ENCODE measurements at places on chromosomes 6 and 20.

- no peaks in the 10 kb centered on the region for H3K27me3 ChIP-seq
- no peak overlapping the region for H3K4me3 ChIP-seq
- H3K4me1 ChIP-seq: peaks cover 19% of the 10 kb centered on the region
- no peak overlapping the region for H3K27ac ChIP-seq
- H3K36me3 ChIP-seq: peaks cover 6% of the 10 kb centered on the region
Observed at GRCh38 chr6:112429226-112429625, 82.1 kb downstream of the RFPL4B start.

DNA sequence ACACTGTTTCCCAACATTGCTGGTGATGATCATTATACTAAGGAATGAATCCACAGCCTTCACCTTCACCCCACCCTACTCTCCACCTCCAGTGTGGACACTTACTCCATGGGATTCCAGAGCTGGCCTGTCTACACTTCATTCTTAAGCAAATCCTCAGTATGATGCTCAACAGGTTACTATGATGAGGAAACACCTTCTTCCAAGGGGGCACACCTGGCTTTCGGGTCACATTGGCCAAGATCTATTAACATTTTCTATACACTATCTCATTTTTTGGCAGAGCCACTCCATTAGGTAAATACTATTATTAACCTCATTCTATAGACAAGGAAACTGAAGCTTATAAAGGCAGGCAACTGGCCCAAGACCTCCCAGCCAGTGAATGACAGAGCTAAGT, 8.0 kb upstream of the EPPIN start:
- H3K4me3 ChIP-seq: no peak overlapping the region
- no peaks in the 10 kb centered on the region for H3K36me3 ChIP-seq
- no peaks in the 10 kb centered on the region for H3K4me1 ChIP-seq

GRCh38 chr20:32807706-32808105, 12.0 kb upstream of the MAPRE1 start:
- peak; percentile 70 for DNase-seq
- H3K27ac ChIP-seq: peak overlapping the region; percentile 91
- peaks cover 50% of the 10 kb centered on the region for H3K36me3 ChIP-seq
- H3K4me1 ChIP-seq: peaks cover 52% of the 10 kb centered on the region

- peak; percentile 80 for DNase-seq
- peak overlapping the region; percentile 98 for H3K4me3 ChIP-seq
- H3K4me1 ChIP-seq: peaks cover 39% of the 10 kb centered on the region
- H3K36me3 ChIP-seq: no peaks in the 10 kb centered on the region
- H3K27me3 ChIP-seq: peaks cover 77% of the 10 kb centered on the region
- H3K27ac ChIP-seq: peak overlapping the region; percentile 86
Observed at GRCh38 chr6:42452171-42453030, 675 bp upstream of the TRERF1 start.

DNA sequence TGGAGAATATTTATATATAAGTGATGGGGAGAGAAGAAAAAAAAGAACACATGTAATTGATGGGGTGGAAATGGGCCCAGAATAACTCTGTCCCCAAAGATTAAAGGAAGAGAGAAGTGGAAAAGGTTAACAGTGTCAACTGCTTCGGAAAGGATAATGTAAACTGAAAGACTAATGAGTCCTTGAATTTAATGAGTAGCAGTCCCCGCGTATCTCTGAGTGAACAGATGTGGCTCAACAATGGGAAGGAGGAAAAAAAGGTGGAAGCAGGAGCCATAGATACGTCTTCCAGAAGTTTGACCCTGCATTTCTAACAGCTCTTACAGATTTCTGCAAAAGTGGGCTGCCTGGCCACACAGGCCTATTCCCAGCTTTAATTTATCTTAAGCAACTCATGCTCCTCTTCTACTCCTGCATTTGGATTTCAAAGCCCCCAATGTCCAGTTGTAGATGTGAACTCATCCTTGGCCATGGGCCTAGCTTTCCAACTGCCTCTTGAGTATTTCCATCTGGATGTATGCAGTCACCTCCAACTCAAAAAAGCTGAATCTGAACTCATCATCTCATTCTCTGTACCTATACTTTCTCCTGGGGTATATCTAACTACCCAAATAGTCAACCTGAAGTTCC, 61.3 kb downstream of the DST start:
- no peaks in the 10 kb centered on the region for H3K27me3 ChIP-seq
- DNase-seq: no peak
- no peak overlapping the region for H3K4me3 ChIP-seq
- H3K36me3 ChIP-seq: peaks cover 40% of the 10 kb centered on the region

DNA sequence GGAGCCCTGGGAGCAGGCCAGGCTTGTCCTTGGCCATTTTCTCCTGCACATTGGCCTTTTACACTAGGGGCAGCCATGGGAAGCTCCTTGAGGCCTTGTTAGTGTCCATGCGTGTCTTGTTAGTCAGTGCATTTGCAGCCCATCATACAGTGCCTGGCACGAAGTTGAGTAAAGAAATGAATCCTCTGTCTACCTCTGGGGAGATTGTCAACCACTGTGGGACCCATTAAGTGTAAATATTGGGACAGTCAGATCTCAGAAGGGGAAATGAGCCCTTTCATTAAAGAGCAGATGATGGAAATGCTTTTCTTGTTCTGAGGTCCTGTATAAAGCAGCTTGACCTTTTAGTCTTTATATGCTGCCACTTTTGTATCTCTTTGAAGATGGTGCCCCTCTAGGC, 33.9 kb downstream of the SOBP start:
- H3K27me3 ChIP-seq: peaks cover 3% of the 10 kb centered on the region
- H3K27ac ChIP-seq: no peak overlapping the region
- H3K36me3 ChIP-seq: peaks cover 76% of the 10 kb centered on the region
- no peak overlapping the region for H3K4me3 ChIP-seq
- H3K4me1 ChIP-seq: peaks cover 19% of the 10 kb centered on the region
- DNase-seq: no peak

DNA sequence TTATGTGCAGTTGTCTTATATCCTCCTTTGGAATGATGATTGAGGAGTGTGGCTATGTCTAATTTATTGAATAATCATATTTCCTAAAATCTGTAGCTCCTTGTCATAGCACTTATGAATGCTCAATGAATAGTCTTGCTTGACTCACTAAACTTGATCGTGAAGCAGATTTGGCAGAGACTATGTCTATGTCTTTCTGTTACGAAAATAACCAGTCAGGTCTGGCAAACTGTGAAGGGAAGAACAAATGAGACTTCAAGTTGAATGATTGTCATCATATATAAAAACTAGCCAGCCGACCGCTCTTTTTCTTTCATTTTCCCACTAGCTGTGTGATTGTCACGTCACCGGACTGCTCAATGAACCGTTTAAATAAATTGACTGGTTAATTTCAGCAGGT, 1303.9 kb upstream of the GJE1 start:
- H3K36me3 ChIP-seq: no peaks in the 10 kb centered on the region
- no peak overlapping the region for H3K4me3 ChIP-seq
- no peak overlapping the region for H3K27ac ChIP-seq
- H3K4me1 ChIP-seq: no peaks in the 10 kb centered on the region

DNA sequence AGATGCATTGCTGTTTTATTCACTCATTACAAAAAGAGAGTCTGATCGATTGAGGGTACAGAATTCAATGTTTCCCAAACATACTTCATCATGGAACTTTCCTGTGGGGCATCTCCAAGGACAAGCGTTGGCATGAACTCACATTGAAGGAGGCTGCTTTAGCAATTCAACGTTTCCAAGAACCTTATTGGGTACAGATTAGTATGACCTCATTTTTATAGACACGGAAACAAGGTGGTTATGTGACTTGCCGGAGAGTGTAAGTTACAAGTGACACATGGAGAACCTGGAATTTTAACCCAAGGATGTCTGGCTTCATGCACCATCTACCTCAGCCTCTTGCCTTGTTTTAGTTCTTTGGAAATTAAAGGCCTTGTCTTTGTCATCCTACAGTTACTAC, 8.8 kb downstream of the GPR31 start:
- H3K36me3 ChIP-seq: no peaks in the 10 kb centered on the region
- H3K27me3 ChIP-seq: peaks cover 53% of the 10 kb centered on the region
- no peak for DNase-seq
- no peak overlapping the region for H3K4me3 ChIP-seq
- peaks cover 35% of the 10 kb centered on the region for H3K4me1 ChIP-seq

- H3K27ac ChIP-seq: no peak overlapping the region
- H3K36me3 ChIP-seq: peaks cover 63% of the 10 kb centered on the region
- H3K27me3 ChIP-seq: no peaks in the 10 kb centered on the region
- DNase-seq: no peak
Observed at GRCh38 chr20:63212792-63213191, 3.1 kb downstream of the YTHDF1 start.

DNA sequence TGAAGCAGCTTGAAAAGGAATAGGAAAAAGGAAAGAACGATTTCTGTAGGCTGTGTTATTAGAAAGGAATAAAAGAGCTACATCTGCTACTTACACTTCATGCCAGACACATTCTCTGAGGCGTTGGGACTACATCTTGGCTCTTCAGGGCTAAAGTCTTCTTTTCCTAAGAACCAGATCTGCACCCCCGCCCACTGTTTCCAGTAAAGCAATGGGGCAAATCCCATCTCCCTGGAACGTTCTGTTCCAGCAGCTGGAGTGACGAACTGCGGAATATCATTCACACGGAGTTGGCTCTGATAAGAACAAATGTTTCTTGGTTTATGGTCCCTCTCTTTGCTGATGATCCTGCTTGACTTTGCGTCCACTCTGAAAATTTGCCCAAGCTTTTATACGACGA, 26.9 kb downstream of the FAM50B start:
- no peaks in the 10 kb centered on the region for H3K4me1 ChIP-seq
- peaks cover 43% of the 10 kb centered on the region for H3K27me3 ChIP-seq
- no peak for DNase-seq

GRCh38 chr20:35283441-35284266, 918 bp downstream of the EIF6 start:
- peaks cover 34% of the 10 kb centered on the region for H3K36me3 ChIP-seq
- peaks cover 6% of the 10 kb centered on the region for H3K27me3 ChIP-seq
- H3K4me1 ChIP-seq: peaks cover 30% of the 10 kb centered on the region
- H3K4me3 ChIP-seq: peak overlapping the region; percentile 89

- DNase-seq: no peak
- H3K4me1 ChIP-seq: peaks cover 35% of the 10 kb centered on the region
- no peak overlapping the region for H3K4me3 ChIP-seq
- peaks cover 63% of the 10 kb centered on the region for H3K36me3 ChIP-seq
- H3K27me3 ChIP-seq: no peaks in the 10 kb centered on the region
Observed at GRCh38 chr6:108568101-108568500, 7.4 kb downstream of the FOXO3 start.

GRCh38 chr20:47735412-47736400, 49.6 kb downstream of the SULF2 start:
- no peak for DNase-seq
- peaks cover 7% of the 10 kb centered on the region for H3K4me1 ChIP-seq
- H3K4me3 ChIP-seq: no peak overlapping the region
- peaks cover 84% of the 10 kb centered on the region for H3K36me3 ChIP-seq
- peaks cover 2% of the 10 kb centered on the region for H3K27me3 ChIP-seq

- DNase-seq: no peak
- H3K27ac ChIP-seq: no peak overlapping the region
Observed at GRCh38 chr20:34705397-34706301, 1.5 kb downstream of the TP53INP2 start.

DNA sequence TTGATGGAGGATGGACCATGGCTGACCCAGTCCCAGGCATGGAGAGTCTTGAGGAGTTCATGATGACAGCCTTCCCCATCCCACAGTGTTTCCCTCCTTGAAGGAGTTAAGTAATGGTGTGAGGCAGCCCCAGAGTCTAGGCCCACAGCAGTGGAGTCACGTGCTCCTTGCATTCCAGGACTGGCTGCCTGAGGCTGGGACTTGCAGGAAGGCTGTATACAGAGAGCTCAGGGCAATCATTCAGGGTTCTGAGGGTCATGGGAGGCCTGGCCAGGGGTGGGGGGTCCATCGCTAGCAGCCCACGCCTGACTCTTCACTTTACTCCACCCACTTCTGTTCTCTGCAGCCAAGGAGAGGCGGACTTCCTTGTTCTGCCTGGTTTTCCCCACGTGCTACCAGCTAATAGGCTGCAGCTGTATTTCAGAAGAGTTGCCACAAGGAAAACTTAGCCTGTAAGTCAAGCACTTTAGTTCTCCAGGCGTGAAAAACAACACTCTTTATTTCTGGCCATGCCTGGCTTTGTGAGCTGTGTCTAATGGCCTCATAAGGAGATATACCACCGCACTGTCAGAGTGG, 272.5 kb downstream of the DHX35 start:
- H3K4me3 ChIP-seq: no peak overlapping the region
- H3K27me3 ChIP-seq: peaks cover 36% of the 10 kb centered on the region
- DNase-seq: peak; percentile 22
- no peaks in the 10 kb centered on the region for H3K36me3 ChIP-seq
- H3K27ac ChIP-seq: peak overlapping the region; percentile 36

DNA sequence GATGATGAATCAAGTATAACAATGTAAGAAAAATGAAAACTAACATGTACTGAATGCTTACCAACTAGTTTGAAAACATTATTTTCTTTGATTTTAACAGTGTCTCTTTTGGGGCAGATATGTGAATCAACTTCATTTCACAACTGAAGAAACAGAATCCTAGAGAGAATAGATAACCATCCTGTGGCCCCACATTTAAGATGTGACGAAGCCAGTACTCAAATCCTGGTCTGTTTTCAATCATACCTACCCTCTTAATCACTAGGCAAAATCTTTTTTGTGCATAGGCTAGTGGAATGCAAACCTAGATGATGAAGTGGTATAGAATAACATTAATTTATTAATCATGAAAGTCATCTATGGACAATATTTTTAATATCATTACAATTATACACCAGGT, 371.6 kb upstream of the EPHA7 start:
- DNase-seq: no peak
- H3K36me3 ChIP-seq: no peaks in the 10 kb centered on the region
- H3K4me1 ChIP-seq: peaks cover 9% of the 10 kb centered on the region
- H3K4me3 ChIP-seq: no peak overlapping the region
- H3K27ac ChIP-seq: no peak overlapping the region

DNA sequence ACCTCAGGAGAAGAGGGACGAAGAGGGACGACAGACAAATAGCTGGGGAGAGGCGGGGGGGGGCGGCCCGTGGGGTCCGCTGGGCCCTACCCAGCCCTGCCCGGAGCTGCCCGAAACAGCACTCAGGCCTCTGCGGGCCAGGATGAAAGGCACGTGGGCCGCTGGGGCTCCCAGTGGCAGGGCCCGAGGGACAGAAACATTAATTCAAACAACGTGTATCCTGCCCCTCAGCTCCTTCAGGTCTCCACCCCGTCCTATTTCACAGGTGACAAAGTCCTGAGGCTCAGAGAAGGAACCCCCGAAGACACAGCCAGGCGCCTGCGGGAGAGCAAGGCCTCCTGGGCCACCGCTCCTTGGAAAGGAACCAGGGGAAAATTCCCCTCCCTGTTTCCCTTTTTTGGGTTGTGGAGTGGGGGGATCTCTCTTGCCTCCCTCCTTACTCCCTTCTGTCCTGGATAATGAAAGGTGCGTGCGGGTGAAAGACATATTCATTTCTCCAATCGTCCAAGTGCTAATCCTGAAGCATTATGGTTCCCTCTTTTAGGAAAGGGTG, 93.3 kb downstream of the RNASET2 start:
- H3K36me3 ChIP-seq: no peaks in the 10 kb centered on the region
- peak overlapping the region; percentile 92 for H3K4me3 ChIP-seq
- no peak for DNase-seq
- H3K27ac ChIP-seq: no peak overlapping the region
- H3K27me3 ChIP-seq: peaks cover 23% of the 10 kb centered on the region
- H3K4me1 ChIP-seq: peaks cover 10% of the 10 kb centered on the region
